ENCODE measurements at places on chromosomes 3 and 15.

DNA sequence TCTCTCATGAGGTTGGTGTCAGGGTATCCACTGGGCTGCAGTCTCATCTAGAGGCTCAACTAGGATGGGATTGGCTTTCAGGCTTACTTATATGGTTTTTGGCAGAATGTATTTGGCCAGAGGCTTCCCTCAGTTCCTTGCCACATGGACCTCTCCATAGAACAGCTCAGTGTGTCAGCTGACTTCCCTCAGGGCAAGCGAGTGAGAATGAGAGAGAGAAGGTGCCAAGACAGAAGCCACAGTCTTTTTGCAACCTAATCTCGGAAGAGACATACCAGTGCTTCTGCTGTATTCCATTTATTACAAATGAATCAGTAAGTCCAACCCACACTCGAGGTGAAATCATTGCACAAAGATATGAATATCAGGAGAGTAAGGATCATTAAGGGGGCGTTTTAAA lies 129.2 kb downstream of the CCNL1 start:
- no peak for DNase-seq

DNA sequence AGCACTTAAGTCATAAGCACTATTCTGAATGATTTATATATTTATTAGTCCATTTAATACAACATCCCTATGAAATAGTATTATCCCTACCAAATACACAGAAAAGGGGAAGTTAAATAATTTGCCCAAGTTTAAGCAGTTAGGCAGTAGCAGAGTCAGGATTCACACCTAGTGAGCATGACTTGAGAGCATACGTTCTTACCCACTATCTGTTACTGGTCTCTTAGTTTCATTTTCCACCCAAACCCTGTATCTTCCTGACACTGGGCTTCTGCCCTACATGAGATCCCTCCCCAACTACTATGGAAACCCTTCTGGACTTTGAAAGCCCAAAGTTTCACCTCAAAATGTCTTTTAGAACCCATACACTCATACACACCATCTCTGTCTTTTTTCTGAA lies 4.4 kb upstream of the ATOSA start:
- DNase-seq: no peak

- no peak for DNase-seq
These were observed at the start of gene DNAJB8 for GRCh38 chr3:128466840-128467541. Gene DNAJB8, minus strand, starts transcription at chr3:128466890. Its CDS starts 3,645 bp downstream, at chr3:128463245.

DNA sequence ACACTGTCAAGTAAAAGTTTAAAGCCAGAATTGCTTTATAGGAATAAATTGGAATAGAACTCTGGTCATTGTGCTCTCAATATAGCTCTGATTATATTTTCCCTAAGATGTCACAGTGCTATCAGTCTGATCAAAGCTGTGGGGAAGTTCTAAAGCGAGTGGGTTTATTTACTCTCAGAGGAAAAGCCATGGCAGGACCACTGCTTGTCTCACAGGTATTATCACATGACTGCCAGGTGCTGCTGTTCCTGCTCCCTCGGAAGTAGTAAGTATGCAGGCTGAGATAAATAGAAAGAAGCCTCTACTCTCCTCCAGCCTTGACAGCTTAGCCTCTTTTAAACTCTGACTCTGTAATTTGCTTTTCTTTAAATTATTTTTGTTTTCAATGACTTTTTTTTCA lies 49.1 kb upstream of the UTS2B start:
- no peak for DNase-seq

DNA sequence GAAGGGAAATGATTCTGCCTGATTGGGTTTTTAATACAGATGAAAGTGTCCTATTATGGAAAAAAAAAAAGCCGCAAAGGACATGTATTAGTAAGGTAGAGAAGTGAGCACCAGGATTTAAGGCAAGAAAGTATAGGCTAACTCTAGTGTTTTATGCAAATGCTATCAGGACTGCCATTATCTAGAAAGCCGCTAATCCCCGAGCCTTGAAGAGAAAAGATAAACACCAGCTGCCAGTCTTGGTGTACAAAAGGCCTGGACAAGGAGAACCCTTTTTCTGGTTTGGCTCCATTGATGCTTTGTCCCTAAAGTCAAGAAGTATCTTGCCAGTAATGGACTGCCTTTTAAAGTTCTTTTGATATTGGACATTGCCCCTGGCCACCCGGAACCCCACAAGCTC lies 8.6 kb upstream of the TRIM59 start:
- no peak for DNase-seq

DNA sequence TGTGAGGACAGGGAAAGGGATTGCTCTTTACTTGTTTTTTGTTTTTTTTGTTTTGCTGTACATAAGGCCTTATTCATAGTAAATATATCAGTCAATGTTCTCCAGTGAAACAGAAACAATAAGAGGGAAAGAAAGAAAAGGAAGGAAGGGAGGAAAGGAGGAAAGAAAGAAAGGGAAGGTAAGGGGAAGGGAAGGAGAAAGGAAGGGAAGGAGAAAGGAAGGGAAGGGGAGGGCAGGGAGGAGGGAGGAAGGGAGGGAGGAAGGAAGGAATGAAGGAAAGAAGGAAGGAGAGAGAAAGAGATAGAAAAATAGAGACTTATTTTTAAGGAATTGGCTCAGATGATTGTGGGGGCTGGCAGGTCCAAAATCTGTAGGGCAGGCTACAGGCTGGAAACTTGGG lies 37.2 kb downstream of the TIMP4 start:
- DNase-seq: no peak

All from stimulated activated CD4-positive, alpha-beta T cell treated with anti-CD3 and anti-CD28 coated beads, Interleukin-12 subunit alpha, Interleukin-12 subunit beta, amount 100 ng/mL, for 24 hours (primary cell).